Bronchial smooth muscle cell (primary cell): ENCODE measurements at places on chromosomes 5 and 9. TPM values are rescaled to one million over a fixed set of nuclear protein-coding genes. Genes with fewer than 3 reads are reported as not detected.

The IL9 gene
- not detected in 2 replicates for total RNA-seq

The ZNG1C gene
- 22.1 and 25.5 TPM in 2 replicates for total RNA-seq

The PCSK1 gene
- under 0.01 TPM in 1 of 2 replicates, not detected in the other for total RNA-seq

The BARX1 gene
- not detected in 2 replicates for total RNA-seq

The SLCO6A1 gene
- total RNA-seq: not detected in 2 replicates

The TYRP1 gene
- not detected in 2 replicates for total RNA-seq

The DBH gene
- not detected in 2 replicates for total RNA-seq

The HAVCR2 gene
- total RNA-seq: 0.16 and 3.3 TPM in 2 replicates

The ZNF879 gene
- total RNA-seq: 4.1 and 4.2 TPM in 2 replicates

The SLC34A1 gene
- total RNA-seq: under 0.01 TPM in 1 of 2 replicates, not detected in the other

The AFAP1L1 gene
- total RNA-seq: 1.3 and 1.9 TPM in 2 replicates

The PCDHA1 gene
- total RNA-seq: under 0.01 TPM in 2 replicates

The SYK gene
- under 0.01 TPM in 1 of 2 replicates, not detected in the other for total RNA-seq
